ENCODE measurements at places on chromosomes 7 and 10.

DNA sequence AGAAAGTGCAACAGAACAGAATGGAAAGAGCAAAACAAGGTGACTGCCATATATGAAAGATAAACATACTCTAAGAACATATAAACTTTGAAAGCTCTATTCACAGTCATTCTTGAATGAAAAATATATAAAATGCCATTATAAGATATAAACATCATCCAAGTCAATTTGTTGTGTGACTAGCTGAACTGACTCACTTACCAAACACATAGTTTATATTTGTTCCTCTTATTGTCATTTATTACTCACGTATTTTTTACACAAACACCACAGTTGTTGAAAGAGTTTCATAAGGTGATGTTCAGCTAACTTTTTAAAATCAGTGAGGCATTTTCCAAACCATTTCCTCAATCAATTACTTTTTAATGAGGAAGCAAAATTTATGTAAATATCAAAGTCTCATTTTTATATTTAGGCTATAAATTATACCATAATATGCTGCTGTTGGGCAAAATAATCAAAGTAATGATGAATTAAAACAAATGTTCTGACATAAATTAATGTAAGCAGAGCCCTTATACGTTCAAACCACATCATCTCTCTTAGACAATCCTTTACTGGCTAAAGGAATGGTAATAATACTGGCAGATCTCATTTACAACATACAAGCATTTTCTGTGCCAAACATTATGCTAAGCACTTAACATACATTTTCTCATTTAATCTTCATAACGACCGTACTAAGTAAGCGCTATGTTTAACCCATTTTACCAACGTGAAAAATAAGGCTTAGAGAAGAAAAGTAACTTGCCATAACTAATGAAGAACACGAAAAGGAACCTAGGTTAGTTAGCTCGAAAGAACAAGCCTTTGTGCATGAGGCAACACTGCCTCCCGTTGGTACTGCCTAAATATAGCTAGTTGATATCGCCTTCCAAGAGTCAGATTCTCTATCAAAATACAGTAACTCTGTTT is 7.3 kb downstream of the LRRN3 start:
- DNase-seq: no peak

GRCh38 chr10:61139592-61139953 is 195.6 kb upstream of the RHOBTB1 start:
- DNase-seq: no peak

DNA sequence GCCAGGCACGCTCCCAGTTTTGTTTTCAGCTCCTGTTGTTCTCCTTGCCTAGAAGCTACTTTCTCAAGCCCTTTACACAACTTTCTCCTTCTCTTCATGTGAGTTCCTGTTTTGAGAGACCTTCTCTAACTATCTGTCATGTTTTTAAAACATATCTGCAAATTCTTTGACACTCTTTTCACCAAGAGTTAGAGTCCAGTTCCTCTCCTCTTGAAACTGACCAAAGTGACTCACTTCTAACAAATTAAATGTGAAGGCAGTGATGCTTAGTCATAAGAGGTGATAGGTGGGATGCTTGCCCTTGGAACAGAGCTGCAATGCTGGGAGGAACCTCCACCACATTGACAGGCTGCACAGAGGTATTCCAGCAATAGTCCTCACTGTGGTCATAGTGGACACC is 25.3 kb downstream of the ZSCAN25 start:
- DNase-seq: no peak

DNA sequence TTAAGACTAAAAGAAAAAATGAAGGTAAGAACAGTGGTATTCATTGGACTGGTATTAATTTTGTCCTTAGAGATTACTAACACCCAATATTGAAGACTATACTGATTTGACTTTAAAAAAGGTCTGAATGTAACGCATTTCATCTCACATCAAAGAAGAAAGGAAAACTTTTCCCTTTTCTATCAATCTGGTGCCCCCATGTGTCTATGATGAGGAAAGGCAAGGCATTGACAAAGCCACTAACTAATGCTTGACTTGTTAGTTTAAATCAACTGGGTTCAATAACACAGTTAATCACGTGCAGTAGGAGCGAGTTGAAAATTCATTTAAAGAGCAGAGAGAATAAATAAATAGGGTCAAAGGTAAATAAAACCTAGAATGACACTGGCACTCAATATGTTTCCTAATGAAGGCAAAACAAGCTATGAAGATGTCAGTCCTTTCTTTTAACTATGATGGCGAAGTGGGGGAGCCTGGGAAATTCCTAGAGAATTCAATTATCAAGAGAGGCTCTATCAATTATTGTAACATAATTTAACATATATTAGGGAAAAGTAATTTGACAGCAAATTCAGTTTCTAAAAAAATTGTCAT is 180.9 kb downstream of the ANK3 start:
- DNase-seq: no peak

- no peak for DNase-seq
Observed at GRCh38 chr10:7819121-7819460, 786 bp downstream of the TAF3 start.

DNA sequence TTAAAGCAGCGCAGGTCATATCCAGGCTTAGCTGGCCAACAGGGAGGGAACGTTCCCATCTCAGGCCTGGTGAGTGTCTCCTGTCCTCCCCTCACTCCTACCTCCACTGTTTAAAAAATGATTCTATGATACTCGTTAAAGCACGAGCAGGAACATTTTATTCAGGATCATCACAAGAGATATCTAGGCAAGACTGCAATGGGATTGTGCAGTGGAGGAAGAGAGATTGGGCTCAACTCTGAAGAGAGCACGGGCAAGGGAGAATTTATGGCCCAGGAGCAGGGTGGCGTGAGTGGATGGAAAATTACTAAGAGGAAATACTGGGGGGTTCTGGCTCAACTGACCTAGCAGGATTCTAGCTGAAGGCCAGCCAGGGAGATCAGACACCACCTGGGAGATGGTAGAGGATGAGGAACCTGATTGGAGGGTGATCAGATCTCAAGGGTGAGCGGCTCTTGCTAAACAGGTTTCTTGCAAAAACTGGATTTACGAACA is 9.0 kb upstream of the HSPB1 start:
- no peak for DNase-seq

DNA sequence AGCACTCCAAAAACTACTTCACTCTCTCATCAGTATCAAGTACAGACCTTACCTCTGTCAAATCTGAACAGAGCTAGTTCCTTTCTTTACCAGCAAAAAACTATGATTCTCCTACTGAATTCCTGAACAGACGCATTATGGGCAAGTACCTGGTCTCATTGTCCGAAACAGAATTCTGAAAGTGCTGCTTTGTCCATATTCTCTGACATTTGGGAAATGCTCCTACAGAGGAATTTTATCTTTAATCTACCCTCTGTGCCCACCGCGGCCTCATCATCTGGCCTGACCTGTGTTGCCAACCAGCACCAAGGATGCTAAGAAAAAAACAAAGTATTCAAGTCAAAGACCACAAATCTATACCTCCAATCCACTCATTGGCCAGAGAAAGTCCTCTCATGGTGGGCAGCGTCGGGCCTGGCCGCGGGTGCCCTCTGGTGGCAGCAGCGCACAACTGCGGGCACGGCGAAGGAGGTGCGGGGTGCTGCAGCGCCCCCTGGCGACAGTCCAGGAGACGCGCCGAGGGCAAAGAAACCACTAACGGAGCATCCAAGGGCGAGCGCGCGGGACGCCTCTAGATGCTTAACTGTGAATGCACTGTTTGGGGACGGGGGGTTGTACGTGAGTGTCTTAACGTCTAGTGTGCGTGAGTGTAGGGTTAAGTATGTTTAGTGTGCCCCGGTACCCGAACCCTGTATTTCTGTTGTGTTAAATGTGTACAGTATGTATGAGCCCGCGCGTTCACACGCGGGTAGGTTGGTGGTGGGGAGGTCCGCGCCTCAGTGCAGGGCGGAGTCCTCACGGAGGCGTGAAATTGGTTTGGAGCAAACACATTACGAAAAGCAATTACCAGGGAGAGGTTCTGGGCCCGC is 5.0 kb upstream of the GBX1 start:
- no peak for DNase-seq

DNA sequence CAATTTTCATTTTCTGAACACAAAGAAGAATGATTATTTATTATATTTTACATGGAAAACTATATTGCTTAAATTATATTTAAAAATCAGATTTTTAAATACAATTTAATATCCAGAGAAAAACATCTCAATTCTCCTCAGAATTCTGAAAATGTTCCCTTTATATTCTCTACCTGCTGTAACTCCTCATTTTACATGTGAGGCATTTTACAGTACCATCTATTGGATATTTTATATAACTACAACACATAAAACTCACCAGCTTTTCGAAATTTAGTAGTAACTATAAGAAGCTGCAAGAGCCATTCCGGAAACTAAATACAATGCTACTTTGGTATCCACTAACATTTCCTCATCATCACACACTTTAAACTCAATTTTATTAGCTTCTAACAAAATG is 264.6 kb downstream of the DGKB start:
- no peak for DNase-seq

- no peak for DNase-seq
Observed at GRCh38 chr7:25485026-25485425, 256.7 kb upstream of the NPVF start.

GRCh38 chr7:24555184-24555583 is 18.1 kb upstream of the PALS2 start:
- DNase-seq: no peak

DNA sequence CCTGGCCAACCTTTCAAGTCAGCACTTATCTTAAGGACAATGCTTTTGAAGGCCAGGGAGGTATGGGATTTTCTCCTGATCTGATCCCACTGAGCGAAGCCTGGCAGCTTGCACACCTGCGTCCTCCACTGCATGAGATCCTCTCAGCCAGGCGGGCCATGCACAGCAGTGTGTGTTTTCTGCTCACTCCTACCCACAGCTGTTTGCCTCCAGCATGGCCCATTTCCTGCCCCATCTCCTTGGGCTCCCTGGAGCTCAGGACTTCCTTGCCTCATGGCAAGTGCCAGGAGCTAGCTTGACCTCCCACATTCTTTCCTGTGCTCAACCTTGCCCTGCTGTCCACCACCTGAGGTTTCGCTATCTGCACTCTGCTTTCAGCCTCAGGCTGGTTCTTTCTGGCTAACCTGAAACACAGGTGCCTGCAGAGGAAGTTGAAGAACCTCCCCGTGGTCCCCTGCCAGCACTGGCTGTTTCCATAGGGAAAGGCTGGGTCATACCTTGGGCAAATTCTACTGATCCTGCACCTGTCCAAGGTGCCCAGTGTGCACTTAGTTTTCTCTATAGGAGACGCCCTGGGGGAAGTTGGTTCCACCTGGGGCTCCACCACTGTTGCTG is 43.9 kb upstream of the EEPD1 start:
- DNase-seq: no peak

GRCh38 chr10:91123261-91123660 is 97.2 kb upstream of the PCGF5 start:
- DNase-seq: no peak

GRCh38 chr10:116207690-116208089 is 65.3 kb downstream of the GFRA1 start:
- no peak for DNase-seq

GRCh38 chr7:5428478-5429252 is 5.0 kb upstream of the TNRC18 start:
- DNase-seq: no peak

- no peak for DNase-seq
Observed at GRCh38 chr7:33550979-33551378, 354.4 kb upstream of the BMPER start.

DNA sequence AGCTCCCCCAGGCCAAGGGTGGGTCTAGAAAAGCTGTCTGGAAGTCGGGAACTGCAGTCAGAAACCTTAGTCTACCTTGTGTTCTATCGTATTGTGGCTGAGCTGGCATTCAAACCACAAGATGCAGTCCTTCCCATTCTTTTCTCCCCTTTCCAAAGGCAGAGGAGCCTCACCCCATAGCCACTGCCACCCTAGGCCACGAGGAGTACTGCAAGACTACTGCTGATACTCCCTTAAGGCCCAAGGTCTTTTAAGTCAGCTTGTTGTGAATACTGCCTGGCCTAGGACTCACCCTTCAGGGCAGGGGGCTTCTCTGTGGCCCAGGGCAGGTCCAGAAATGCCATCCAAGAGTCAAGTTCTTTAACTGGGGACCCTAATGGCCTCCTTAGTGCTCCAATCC is 214.5 kb upstream of the CNTNAP2 start:
- no peak for DNase-seq

- no peak for DNase-seq
Observed at GRCh38 chr7:30390736-30391636, 87.6 kb downstream of the NOD1 start.

GRCh38 chr7:151088856-151089699 is 2.8 kb downstream of the AGAP3 start:
- DNase-seq: no peak

GRCh38 chr7:121442845-121443244 is 46.7 kb upstream of the FAM3C start:
- no peak for DNase-seq

- DNase-seq: no peak
Observed at GRCh38 chr7:117014099-117014656, 60.9 kb downstream of the ST7 start.

DNA sequence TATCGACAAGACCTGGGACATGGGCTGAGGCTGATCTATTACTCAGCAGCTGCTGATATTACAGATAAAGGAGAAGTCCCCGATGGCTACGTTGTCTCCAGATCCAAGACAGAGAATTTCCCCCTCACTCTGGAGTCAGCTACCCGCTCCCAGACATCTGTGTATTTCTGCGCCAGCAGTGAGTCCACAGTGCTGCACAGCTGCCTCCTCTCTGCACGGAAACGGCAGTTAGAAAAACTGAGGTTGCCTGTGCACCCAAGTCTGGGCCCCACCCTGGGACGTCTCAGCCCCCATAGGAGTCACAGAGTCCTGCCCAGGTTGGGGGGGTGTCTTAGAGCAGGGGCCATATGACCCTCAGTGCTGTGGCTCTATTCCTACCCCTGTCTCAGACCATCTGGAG is 167.4 kb upstream of the PRSS58 start:
- no peak for DNase-seq
